ENCODE measurements at places on chromosomes 6 and 20. TPM values are rescaled to one million over a fixed set of nuclear protein-coding genes. Genes with fewer than 3 reads are reported as not detected.

The HSPA1A gene
- total RNA-seq, result 5.0 TPM

The CYP39A1 gene
- total RNA-seq, result 0.54 TPM

The PRPF6 gene
- 74.9 TPM for total RNA-seq

The SMIM28 gene
- not detected for total RNA-seq

The LY6G6D gene
- not detected for total RNA-seq

The KHDC1 gene
- total RNA-seq, result 9.1 TPM

DNA sequence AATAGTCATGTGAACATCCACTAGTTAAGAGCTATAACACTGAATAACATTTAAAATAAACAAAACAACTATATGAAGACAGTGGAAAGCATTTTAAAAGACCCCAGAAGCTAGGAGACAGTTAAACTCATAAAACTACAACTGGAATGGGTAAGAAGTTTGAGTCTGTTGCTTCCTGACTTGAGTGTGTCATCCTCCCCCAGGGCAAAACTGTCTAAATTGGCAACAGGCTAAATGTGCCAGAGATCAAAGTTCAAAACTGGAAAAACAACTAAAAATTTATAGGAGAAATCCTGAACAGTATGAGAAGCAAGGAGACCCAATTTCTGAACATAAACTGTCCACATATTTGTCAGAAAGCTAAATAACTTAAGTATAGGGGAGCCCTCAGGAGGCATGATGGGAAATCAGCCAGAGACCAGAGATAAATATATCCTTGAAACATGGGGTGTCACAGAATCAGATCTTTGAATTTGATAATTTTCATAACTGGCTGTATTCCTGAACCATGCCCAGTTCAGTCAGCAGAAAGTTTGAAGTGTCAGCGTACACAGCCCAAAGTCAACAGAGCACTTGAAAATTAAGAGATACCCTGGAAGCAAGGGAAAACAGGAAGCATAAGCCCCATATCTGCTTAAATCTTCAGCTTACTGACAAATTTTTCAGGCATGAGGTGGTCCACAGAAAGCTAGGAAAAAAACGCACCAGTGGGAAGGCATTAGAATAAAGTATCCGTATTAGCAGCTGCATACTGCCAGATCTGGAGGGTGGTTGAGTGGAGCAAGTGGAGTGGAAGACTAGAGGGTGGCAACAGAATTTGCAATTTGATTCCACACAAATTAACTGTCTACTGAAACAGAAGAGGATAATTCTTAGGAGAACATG, 516.1 kb upstream of the MAN1A1 start:
- H3K27me3 ChIP-seq, result no peaks in the 10 kb centered on the region
- no peaks in the 10 kb centered on the region for H3K36me3 ChIP-seq
- no peak overlapping the region for H3K4me3 ChIP-seq

GRCh38 chr20:48080583-48080982, 295.3 kb upstream of the SULF2 start:
- H3K27me3 ChIP-seq, result peaks cover 32% of the 10 kb centered on the region
- no peak overlapping the region for H3K27ac ChIP-seq
- no peaks in the 10 kb centered on the region for H3K4me1 ChIP-seq
- H3K36me3 ChIP-seq, result no peaks in the 10 kb centered on the region
- DNase-seq, result no peak

DNA sequence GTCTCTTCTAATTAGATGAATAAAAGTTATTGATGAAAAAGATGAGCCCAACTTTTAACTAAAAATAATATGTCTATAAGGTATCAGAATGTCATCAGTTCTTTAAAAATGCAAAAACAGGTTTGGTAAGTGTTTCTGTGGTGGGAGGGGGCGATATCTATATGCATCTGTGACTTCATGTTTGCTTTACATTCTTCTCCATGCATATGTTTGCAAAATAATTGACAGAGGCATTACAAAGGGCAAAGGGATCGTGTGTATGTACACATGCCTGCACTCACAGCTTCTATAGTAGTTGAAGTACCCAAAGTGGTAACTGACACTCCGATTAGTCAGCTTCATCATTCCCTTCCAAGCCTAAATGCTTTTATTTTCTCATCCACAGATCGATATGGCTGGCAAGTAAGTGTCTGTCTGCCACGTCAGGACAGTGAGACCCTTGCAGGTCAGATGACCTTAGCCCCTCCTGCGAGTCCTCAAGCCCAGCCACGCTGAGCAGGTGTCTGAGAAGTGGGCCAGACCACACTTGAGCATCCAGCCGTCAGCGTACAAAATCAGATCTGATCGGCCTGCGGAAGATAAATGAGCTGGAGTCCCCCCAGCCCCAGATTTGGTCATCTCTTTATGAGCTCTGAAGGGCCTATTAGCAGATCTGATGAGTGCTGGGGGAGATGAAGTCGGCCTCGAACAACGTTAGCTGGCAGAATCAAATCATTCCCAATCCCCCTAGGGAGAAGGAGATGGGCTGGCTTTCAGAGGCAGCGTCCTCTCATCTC, 369.1 kb downstream of the MAFB start:
- H3K27ac ChIP-seq, result no peak overlapping the region
- H3K4me3 ChIP-seq, result no peak overlapping the region
- H3K4me1 ChIP-seq, result no peaks in the 10 kb centered on the region
- H3K36me3 ChIP-seq, result no peaks in the 10 kb centered on the region

DNA sequence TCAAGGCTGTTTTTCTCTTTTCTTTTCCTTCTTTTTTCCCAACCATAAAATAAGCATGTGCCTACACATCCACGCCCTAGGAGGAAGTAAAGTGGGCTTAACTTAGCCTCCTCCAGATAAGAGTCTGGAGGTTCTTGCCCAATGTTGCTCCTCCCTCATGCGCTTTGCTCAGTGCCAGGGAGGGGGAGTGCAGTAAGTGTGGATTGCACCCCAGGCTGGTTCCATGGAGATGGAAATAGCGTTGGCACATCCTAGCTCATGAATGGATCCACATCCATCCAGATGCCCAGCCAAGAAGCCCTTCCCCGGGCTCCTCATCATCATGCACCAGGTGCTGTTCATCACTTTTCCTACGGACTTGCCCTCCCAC, 58.2 kb downstream of the NEDD9 start:
- no peak overlapping the region for H3K4me3 ChIP-seq
- H3K36me3 ChIP-seq, result no peaks in the 10 kb centered on the region
- no peak overlapping the region for H3K27ac ChIP-seq
- H3K27me3 ChIP-seq, result no peaks in the 10 kb centered on the region
- DNase-seq, result no peak

- no peak overlapping the region for H3K27ac ChIP-seq
- H3K4me3 ChIP-seq, result no peak overlapping the region
- H3K27me3 ChIP-seq, result peaks cover 17% of the 10 kb centered on the region
- no peaks in the 10 kb centered on the region for H3K4me1 ChIP-seq
- DNase-seq, result no peak
Measured at GRCh38 chr6:33933101-33933500, 129.3 kb upstream of the MLN start.

GRCh38 chr6:1391800-1392309, 2.5 kb downstream of the FOXF2 start:
- no peak overlapping the region for H3K27ac ChIP-seq
- no peak overlapping the region for H3K4me3 ChIP-seq
- H3K4me1 ChIP-seq, result 0 out of 2 replicates have a peak, but pooled peaks cover 1% of the 10 kb centered on the region
- no peaks in the 10 kb centered on the region for H3K36me3 ChIP-seq
